Stimulated activated CD4-positive, alpha-beta T cell treated with anti-CD3 and anti-CD28 coated beads, Interleukin-2, amount 100 ng/mL, for 24 hours (primary cell): ENCODE measurements at places on chromosomes 13 and 19.

DNA sequence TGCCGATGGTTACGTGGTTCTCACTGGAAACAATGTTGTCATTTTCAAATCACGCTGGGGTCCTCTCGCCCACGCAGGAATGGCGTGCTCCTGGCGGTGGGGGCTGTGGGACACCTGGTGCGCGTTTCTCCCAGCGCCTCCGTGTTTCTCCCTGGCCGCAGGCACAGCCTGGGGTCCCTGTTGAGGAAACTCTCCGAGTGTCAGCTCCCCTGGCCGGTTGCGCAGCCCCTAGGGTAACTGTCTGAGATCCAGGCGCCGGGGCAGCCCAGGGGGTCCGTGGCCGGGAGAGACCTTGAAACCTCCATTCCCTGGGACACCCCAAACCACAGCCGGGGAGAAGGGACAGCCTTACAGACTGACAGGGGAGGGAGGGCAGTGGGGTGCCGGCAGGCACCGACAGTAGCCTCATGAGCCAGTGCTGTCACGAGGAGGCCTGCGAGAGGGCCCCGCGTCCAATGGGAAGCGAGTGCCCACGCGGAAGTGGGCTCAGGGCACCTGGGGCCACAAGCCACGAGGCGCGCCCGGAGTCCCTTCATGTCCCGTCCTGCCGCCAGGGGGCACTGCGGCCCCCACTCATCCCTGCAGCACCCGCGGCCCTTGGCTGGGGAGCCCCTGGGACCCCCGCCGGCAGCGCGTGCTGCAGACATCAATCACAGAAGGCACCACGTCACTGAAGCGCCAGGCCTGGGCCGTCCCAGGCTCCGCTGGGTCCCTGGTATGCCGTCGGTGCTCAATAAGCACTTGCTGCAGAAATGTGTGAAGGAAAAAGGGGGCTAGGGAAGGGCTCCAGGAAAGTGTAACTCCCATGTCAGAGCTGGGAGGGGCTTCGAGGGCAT lies 9.5 kb downstream of the ADAMTSL5 start:
- peak; percentile 79 for DNase-seq

DNA sequence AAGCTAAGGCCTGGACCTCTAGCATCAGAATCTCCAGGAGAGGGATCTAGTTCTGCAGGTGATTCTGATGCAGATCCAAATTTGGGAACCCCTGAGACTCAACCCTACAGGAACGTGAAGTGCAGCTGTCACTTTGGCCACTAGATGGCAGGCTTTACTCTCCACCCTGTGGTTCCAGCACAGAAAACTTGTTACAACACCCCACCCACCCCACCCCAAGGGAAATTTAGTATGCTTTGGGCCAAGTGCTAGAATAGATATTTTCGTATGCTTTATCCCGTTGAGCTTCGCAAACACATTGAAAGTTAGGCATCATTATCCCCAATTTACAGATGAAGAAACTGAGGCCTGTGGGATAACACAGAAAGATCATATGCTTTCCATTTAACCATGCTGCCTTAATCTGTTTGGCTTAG lies 232.0 kb downstream of the B3GLCT start:
- DNase-seq: peak; percentile 51

- DNase-seq: no peak
Measured at GRCh38 chr13:71912524-71912923, 45.5 kb upstream of the DACH1 start.

- no peak for DNase-seq
Measured at GRCh38 chr19:41932259-41932719, 4.0 kb upstream of the ERFL start.

GRCh38 chr13:109840201-109840892 lies 54.0 kb upstream of the IRS2 start:
- DNase-seq: peak; percentile 33

DNA sequence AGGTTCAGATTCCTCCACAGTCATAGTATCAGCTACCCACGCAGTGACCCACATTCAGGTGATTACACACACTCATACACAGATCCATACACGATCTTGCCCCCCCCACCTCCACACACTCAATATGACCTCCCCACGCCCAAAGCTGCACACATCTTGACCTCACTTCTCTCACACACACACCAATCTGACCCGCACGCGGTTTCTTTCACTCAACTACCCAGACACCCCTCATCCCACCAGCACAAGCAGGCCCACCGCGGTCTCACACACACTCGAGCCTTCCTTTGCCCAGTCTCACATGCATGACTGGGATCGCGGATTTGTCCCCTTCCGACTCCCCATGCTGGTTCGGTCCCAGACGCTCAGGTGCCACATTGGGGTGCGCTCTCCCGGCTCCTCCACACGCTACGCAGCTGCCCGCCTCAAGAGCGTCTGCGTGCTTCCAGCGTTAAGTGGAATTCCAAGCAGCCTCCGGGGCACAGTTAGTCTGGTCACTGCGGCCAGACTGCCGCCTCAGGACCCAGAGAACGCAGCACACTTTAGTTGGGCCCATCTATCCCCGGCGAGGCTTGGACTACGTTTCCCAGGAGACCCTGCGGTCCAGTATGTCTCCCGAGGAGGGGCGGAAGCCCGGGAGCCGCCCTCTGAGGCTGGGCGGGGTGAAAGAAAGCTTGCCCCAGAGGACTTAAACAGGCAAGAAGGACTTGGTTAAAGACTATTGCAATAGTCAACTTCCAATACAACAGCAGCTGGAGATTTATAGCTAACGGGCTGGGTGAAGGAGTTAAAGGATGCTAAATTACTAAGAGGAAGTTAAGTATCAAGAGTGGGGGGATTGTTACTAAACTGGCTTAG lies 746 bp upstream of the ZNF345 start:
- DNase-seq: peak; percentile 86

- peak; percentile 46 for DNase-seq
Measured at GRCh38 chr19:35332817-35333216, 3.8 kb downstream of the CD22 start.

DNA sequence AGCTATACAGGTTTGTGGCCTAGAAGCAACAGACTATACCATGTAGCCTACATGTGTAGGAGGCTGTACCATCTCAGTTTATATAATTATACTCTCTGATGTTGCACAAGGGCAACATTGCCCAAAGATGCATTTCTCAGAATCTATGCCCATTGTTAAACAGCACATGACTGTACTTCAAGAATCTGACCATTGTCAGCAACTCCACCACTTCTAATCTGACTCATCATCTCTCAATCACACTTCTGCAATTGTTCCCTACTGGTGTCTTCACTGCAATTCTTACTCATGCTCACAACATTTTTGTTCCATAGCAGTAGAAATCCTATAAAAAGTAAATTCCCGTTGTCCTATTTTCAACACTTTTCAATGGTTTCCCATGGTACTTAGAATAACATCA lies 63.9 kb upstream of the ATXN8OS start:
- DNase-seq: no peak

DNA sequence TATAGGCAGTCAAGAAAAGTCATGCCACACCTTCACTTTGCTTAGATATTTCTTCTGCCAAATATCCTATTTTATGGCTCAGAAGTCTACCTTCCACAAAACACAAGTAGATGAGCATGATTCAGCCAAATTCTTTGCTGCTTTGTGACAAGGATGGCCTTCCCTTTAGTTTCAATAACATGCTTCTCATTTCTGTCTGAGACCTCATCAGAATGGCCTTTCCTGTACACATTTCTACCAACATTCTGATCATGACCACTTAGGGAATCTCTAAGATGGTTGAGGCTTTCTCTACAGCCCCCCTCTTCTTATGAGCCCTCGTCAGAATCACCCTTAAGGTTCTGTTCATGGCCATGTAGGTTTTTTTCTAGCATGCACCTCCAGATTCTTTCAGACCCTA lies 96.2 kb downstream of the COL4A2 start:
- DNase-seq: no peak

- no peak for DNase-seq
Measured at GRCh38 chr19:14550201-14550754, 20.9 kb downstream of the TECR start.

DNA sequence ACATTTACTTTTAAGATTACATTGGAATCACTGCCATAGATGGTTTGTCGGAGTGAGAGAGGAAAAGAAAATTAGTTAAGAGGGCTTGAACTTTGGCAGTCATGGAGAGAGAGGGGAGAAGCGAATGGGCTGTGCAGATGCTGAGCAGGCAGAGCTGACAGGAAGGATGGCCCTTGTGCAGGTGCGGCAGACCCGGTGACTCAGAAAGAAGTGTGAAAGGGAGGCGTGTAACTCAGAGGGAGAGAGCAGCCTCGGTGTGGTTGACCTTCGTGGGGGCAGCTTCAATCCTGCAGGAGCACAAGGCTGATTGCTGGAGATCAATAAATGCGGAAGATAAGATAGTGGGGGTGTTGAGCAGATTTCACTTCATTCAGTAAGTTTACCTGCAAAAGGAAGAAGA lies 76.9 kb downstream of the TNFSF13B start:
- DNase-seq: no peak

DNA sequence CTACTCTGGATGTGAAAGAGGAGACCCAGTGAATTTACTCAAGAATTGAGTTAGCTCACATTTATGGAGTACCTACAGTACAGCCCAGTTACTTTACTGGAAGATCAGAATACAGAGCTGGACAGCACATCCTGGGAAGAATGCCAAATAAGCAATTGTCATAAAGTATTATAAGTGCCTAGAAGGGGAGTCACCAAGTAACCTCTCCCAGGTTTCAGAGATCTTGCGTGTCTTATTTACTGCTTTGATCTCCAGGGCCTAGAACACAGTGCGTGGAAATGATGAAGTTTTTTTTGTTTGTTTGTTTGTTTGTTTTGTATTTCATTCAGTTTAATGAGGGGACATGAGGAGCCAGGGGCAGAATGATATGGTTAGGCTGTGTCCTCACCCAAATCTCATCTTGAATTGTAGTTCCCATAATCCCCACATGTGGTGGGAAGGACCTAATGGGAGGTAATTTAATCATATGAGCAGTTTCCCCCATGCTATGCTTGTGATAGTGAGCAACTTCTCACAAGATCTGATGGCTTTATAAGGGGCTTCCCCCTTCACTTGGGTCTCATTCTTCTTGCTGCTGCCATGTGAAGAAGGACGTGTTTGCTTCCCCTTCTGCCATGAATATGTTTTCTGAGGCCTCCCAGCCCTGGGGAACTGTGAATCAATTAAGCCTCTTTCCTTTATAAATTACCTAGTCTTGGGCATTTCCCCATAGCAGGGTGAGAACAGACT lies 5.2 kb downstream of the GARRE1 start:
- no peak for DNase-seq

GRCh38 chr13:78410847-78411246 lies 192.5 kb downstream of the POU4F1 start:
- DNase-seq: no peak

DNA sequence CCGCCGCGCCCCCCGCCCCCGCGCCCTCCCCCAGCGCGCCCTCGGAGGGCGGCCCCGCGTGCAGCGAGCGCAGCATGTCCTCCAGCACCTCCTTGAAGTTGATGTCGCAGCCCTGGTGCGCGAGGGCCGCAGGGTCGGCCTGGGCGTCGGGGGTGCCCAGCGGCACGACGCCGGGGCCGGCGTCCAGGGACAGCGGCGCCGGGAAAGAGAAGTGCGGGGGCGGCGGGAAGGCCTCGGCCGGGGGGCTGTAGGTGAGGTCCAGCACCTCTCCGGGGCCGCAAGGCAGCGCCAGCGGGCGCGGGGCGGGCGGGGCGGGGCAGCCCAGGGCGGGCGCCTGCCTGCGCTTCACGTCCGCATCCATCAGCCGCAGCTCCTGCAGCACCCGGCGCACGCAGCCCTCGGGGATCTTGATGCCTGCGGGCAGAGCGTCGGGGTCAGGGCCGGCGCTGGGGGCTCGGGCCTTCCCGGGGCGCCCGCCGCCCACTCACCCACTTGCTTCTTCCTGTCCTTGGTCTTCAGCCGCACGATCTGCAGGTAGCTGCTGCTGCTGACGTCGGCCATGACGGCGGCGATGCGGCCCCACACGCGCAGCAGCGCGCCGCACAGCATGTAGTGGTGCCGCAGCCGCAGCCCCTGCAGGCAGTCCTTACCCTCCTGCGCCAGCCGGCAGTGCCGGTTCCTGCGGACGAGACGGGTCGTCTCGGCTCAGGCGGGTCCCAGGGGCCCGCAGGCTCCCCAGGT lies 4.7 kb downstream of the GPX4 start:
- no peak for DNase-seq

DNA sequence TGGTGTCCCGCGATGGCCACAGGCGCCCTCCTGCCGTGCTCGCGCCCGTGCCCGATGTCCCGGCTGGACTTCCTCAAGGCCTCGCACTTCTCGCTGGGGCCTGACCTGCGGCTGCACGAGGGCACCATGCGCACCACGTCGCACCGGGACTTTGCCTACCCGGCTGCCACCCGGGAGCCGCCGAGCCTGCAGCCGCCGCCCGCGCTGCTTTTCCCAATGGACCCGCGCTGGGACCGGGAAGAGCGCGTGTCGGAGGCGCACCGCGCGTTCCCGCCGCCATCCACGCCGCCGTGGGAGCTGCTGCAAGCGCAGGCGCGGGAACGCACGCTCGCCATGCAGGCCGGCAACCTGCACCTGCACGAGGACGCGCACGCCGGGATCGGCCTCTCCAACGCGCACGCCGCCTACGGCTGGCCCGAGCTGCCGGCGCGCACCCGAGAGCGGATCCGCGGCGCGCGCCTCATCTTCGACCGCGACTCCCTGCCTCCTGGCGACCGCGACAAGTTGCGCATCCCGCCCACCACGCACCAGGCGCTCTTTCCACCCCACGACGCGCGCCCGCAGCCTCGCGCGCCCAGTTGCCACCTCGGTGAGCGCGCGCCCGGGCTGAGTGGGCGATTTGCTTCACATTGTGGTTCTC lies 12.1 kb upstream of the PEX11G start:
- DNase-seq: peak; percentile 81

DNA sequence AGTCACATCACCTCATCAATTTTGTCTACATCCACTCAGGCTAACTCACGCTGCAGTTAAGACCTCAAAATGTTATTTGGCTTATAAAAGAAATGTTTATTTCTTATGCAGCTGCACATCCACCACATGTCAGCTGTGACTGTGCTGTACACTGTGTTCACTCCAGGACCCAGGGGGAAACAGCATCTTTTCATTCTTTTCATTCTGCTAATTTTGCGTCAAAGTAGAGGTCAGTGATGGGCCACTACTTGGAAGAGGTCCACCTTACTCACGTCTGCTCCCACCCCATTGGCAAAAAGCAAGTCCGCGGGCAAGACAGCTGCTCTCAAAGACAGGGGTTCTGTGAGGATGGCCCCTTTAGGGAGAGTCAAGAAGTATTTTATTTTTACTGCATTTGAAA lies 4.5 kb upstream of the DCT start:
- DNase-seq: no peak

- DNase-seq: no peak
Measured at GRCh38 chr19:54339646-54340358, 840 bp upstream of the LILRA4 start.

DNA sequence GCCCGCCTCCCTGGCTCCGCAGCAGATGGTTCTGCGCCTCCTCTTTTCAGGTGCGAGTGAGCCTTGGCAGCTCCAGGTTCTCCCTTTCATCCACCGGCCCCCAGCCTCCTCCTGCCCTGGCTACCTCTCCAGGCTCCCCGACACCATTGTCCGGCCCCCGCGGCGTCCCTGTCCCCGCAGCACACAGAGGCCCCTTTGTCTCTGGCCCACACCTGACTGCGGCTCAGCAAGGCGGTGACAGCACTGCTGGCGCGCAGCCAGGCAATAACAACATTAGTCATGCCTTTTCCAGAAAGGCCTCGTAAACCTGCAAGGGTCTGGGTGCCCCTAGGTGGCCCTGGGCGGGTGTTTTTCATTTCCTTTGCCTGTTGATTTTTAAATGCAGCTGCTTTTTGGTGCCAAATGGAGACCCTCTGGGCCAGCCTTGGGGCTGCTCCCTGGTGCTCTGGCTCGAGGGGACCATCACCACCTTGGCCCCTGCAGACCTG lies 73.2 kb upstream of the MEDAG start:
- DNase-seq: peak; percentile 65

GRCh38 chr13:44688652-44689051 lies 112.5 kb upstream of the TSC22D1 start:
- no peak for DNase-seq
